ENCODE measurements at places on chromosomes 2 and 18. TPM values are rescaled to one million over a fixed set of nuclear protein-coding genes. Genes with fewer than 3 reads are reported as not detected.

Gene TM4SF20
- 6.6 TPM for total RNA-seq

Gene LRRTM1
- not detected for total RNA-seq

Gene DSG1
- total RNA-seq, result not detected

Gene MAT2A
- total RNA-seq, result 461 TPM

Gene UGT1A4
- 0.06 TPM for total RNA-seq

Gene NT5C1B
- not detected for total RNA-seq

Gene LAMA1
- 0.07 TPM for total RNA-seq

Gene KCNE4
- total RNA-seq, result 0.83 TPM

Gene CYP1B1
- 6.9 TPM for total RNA-seq

Gene CCDC74B
- 4.4 TPM for total RNA-seq

Gene MAP3K19
- total RNA-seq, result not detected

Gene ALK
- total RNA-seq, result not detected

Gene HJURP
- total RNA-seq, result 76.7 TPM

Gene CMPK2
- total RNA-seq, result 1.1 TPM

Gene PRSS56
- 0.14 TPM for total RNA-seq

Gene BOLL
- not detected for total RNA-seq

Gene STRADB
- 24.2 TPM for total RNA-seq

Gene GPR45
- total RNA-seq, result not detected

Gene CHRND
- not detected for total RNA-seq

Gene CCNYL1
- 22.8 TPM for total RNA-seq

Gene LYPD6B
- total RNA-seq, result 0.12 TPM

Gene FOXI3
- not detected for total RNA-seq

Gene LYG2
- total RNA-seq, result not detected

Gene CTLA4
- not detected for total RNA-seq

Gene LBH
- total RNA-seq, result 113 TPM

Gene HRH4
- not detected for total RNA-seq

Gene GKN2
- total RNA-seq, result 2.4 TPM

Gene ELOA2
- total RNA-seq, result not detected

Gene GPR55
- not detected for total RNA-seq

Gene NPPC
- 0.21 TPM for total RNA-seq

Gene CSRNP3
- total RNA-seq, result not detected

Gene UGT1A5
- not detected for total RNA-seq

Gene LIMS1
- total RNA-seq, result 54.3 TPM

Gene GALR1
- not detected for total RNA-seq

Gene SCN2A
- 0.01 TPM for total RNA-seq

Gene CDH2
- total RNA-seq, result 32.4 TPM

Gene SEPTIN2
- 238 TPM for total RNA-seq

Gene MAP4K4
- 92.8 TPM for total RNA-seq

Gene POTEJ
- total RNA-seq, result not detected

Gene SRD5A2
- 0.01 TPM for total RNA-seq

Gene LAMA3
- 44.8 TPM for total RNA-seq

Gene REG3G
- total RNA-seq, result not detected

Gene FARSB
- 49.7 TPM for total RNA-seq

Gene NAT8
- not detected for total RNA-seq

Gene IL18RAP
- total RNA-seq, result not detected

Gene TUBA3E
- total RNA-seq, result 0.14 TPM

Gene ZNF892
- 0.17 TPM for total RNA-seq

Gene ACVR1C
- total RNA-seq, result 0.02 TPM

Gene TSPYL6
- total RNA-seq, result not detected

Gene CNTNAP5
- total RNA-seq, result not detected

Gene SERPINB4
- total RNA-seq, result 0.14 TPM

Gene TMEM163
- 0.11 TPM for total RNA-seq

Gene STPG4
- not detected for total RNA-seq
